ENCODE measurements at places on chromosomes 2 and 18. TPM values are rescaled to one million over a fixed set of nuclear protein-coding genes. Genes with fewer than 3 reads are reported as not detected.
A peak's percentile ranks its signal among the peaks of the same experiment; 100 is the strongest.

KCNG3 gene
- not detected for total RNA-seq

- no peak for DNase-seq
Observed at GRCh38 chr2:29705616-29706015, 215.8 kb downstream of the ALK start.

DNA sequence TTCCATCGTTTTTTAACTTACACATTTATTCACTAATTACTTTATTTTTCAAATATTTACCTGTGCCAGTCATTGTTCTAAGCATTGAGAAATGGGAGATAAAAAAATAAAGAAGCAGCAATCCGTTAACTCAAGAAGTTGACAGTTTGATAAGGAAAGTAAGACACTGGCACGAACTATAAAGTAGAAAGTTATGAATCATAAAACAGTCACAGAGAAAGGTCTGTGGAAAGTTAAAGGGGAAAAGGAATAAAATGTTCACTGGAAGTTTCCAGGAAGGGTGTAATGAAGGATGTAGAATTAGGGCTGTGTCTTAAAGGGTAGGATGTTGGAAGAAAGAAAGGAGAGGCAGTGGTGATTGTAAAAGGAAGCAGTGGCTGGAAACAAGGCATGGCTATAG is 118.9 kb downstream of the RDH14 start:
- DNase-seq = no peak

GRCh38 chr2:133193544-133194361 is 374.5 kb downstream of the NCKAP5 start:
- no peak for DNase-seq

GRCh38 chr2:29632018-29632417 is 289.4 kb downstream of the ALK start:
- peak; percentile 38 for DNase-seq

DNA sequence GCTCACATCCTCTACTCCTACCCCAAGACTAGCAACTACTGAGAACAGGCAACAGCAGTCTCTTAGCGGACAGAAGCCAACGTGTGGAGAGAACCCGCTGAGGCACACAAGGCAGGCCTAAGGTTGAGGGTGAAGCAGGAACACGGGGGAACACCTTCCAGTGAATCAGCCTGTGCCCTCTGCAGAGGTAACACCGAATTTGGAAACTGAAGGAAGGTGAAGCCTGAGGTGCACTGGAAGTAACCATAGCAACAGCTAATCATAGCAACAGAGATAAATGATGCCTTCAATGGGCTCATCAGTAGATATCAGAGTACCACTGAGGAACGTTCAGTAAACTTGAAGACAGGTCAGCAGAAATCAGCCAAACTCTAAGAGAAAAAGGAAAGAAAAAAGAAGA is 43.3 kb downstream of the OSBPL1A start:
- no peak for DNase-seq

DNA sequence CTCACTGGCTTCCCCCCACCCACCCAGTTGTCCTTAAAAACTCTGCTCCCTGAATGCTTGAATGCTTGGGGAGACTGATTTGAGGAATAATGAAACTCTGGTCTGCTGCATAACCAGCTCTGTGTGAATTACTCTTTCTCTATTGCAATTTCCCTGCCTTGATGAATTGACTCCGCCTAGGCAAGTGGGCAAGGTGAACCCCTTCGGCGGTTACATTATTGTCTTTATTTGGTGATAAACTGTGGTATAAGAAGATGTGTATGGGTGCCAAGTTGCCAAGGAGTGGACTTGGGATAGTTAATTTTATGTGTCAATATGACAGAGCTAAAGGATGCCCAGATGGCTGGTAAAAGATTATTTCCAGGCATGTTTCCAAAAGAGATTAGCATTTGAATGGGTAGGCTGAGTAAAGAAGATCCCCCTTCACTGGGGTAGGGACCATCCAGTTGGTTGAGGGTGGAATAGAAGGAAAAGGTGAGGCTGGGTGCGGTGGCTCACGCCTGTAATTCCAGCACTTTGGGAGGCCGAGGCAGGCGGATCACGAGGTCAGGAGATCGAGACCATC is 98.5 kb upstream of the HAAO start:
- no peak for DNase-seq

GPAT2 gene
- not detected for total RNA-seq

DNA sequence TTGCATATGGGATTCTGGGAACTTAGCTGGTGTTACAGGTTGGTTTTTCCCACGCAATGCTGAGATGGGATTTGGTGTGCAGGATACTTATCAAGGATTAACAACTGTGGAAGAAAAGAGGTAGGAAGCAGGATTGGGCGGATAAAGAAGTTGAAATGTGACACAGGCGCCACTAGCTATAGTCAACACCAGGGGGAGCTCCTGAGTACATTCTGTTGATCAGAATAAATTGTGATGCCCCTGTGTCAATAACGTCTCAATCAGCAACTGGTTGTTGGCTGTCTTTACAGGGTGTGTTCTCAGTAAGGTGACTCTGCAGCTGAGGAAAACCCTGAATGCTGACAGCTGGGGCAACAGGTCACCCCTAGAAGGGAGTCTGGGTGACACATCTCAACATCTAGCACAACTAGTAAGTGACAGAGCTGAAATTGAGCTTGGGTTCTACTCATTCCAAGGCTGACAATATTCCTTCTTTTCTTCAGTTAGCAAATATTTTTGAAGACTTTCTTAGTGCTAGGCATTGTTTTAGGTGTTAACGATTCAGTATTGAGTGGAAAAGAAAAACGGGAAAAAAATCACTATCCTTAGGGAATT is 143.0 kb downstream of the ARL6IP6 start:
- DNase-seq = peak; percentile 60

RTP5 gene
- total RNA-seq = not detected

DNA sequence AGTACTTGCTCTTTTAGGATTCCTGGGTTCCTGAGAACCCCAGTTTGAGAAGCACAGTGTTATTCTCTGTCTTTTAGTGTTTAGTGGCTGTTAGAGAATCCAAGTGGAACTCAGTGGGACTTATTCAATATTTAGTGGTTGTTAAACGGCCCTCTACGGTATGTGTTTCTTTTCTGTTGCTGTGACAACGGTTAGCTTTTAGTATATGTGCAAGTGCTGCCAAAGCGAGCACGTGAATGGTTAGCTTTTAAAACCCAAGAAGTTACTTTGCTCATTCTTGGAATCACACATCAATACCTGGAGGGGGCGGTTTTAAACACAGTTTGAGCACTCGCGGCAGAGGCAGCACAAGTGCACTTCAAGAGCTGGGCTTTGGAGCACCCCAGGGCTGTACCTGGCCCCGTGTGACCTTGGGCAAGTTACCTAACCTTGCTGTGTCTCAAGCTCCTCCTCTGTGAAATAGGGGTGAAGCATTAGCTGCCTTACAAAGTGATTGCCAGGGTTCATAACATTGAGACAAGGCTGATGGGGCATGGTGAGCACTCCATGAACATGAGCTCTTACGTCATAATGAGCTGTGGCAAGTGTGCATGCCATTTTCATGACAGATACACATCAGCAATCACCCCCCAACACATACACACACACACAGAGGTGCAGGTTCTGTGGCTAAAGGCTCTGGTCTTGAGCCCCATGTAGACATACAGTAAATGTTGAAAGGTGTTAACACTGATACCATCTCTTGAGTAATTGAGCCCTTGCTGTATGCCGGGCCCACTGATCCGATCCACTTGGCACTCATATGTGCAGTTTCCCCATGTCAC is 234.1 kb downstream of the ALPK2 start:
- DNase-seq = peak; percentile 16

- no peak for DNase-seq
Observed at GRCh38 chr18:50162486-50163304, 32.3 kb downstream of the MYO5B start.

RRM2 gene
- total RNA-seq = 16.5 TPM

DNA sequence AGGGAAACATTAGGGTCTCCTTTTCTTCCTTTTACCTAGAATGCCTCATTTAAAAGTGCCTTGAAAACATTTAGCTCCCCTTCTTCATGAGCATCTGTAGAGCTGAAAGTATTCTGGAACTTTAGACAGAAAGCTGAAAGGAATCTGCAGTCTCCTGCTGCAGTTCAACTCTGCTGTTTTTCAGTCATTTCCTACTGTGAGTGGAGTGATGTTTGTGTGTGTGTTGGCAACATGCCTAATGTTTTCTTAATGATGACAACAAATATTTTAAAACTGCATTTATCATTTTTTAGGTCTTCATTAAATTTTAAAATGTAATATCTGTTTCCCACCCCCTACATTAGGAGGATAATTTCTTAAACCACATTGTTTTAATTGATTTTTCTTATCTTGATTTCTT is 66.6 kb downstream of the TWSG1 start:
- no peak for DNase-seq

- no peak for DNase-seq
Observed at GRCh38 chr2:86337244-86337835, at the start of gene REEP1. TSS of gene REEP1 (minus strand) at chr2:86337626. CDS start at chr2:86337510, 116 bp downstream.

- no peak for DNase-seq
Observed at GRCh38 chr2:130371723-130372054, 15.8 kb downstream of the PTPN18 start.

ESPNL gene
- total RNA-seq = not detected

GRCh38 chr2:191521608-191522208 is 156.2 kb upstream of the NABP1 start:
- DNase-seq = peak; percentile 57

DNA sequence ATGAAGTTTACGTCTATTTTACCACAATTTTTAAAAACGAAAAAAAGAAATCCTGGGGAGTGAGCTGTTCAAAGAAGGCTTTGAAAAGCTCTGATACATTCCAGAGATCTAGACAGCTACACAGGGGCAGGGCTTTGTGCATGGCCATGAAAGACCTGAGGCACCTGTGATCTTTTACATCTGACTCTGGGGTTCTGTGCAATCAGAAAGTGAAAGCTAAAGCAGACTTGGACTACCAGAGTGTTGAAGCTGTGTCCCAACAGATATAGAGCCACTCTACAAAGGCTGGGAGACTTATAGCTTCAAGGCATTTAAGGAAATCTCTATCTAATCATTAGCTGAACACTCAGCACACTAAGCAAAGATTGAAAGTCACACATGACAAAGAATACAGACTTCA is 34.1 kb downstream of the PARD6G start:
- no peak for DNase-seq

DNA sequence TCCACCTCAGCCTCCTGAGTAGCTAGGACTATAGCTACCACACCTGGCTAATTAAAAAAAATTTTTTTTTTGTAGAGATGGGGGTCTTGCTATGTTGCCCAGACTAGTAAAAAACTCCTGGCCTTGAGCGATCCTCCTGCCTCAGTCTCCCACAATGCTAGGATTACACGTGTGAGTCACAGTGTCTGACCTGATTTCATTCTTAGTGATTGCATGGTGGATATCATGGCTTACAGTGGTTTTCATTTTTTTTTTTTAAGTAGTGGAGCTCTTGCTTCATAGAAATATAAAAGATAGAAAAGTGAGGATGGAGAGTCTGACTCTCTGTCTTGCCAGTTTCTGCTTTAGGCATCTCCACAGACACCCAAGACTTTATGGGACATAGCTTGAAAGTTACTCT is 83.6 kb downstream of the CDC42EP3 start:
- DNase-seq = no peak

DNA sequence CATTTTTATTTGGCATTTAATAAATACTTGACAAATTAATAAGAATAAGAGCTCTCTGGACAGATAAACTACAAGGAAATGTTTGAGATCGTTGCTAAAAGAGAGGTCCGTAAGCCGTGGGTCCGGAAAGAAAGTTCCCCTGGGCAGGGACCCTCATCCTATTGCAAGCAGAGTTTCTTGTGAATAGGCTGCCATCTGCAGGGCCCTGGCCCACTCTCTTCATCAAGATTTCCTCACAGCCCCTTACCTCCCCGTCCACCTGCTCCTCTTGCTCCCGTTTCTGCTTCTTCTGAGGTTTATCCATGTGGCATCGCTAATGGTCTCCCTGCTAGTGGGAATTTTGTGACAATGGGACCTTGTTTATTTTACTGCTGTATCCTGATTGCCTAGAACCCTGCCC is 30.1 kb upstream of the MC5R start:
- no peak for DNase-seq

GRCh38 chr2:11495844-11496681 is 30.1 kb upstream of the E2F6 start:
- DNase-seq = no peak

DNA sequence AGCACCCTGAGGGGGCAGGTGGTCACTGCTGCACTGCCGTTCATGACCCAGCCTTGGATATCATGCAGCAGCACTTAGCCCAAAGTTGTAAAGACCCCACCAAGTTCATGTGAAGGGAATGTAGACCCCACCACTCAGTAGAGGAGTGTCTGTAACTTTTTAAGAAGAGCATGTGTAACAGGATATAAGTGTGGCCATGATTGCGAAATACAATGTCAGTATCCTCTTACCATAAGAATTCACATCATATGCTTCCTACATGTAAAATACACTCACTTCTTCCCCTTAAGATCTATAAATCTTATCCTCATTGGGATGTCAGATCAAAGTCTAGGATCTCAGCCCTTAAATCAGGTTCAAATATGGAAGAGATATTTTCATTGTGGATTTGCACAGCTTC is 276.9 kb downstream of the PTPRM start:
- no peak for DNase-seq

DNA sequence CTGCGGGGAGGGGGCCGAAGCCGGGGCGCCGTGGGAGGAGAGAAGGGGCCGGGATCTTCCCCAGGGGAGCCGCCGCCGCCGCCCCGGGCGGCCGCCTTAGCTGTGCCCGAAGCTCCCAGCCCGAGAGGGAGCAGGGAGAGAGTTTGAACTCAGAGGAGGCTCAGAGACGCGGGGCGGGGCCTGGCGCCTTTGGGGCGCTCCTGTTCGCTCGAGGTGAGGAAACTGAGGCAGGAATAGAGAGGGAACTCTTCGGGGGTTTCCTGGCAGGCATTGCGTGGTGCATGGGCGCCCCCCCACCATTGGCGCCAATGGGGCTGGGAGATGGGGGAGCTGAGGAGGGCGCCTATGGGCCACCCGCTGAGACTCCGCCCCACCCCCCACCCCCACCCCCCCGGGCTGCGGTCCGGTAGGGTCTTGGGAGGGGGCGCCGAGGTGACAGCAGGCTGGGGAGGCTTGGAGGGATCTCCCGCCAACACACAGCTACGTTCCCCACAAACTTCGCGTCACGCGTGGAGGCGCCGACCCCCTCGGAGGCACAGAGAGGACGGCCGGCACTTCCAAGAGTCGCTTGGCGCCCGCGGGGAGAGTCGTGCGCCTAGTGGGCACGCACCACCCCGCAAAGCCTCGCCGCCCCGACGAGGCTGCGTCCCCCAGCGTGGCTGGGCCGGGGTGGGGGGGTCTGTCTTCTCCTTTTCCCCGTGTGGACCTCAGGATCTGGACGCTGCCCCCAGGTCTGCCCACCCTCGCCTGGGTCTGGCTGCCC is 680 bp downstream of the CTDSP1 start:
- DNase-seq = peak; percentile 36

DNA sequence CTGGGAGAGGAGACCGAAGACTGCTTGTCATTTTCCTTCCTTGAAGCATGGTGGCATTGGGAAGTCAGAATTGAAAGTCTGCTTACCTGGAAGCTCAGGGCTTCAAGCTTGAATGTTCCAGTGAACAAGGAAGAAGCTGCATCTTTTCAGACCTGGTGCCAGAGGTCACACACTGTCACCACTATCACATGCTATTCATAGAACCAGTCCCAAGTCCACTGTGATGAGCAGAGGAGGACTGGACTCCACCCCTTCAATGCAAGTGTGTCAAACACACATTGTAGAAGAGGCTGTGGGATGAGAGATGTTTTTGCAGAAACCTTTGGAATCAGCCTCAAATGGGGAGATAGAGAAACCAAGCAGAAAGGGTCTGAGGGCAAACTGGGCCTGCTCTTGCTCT is 81.4 kb downstream of the LYPD1 start:
- no peak for DNase-seq

NEURL3 gene
- not detected for total RNA-seq

- no peak for DNase-seq
Observed at GRCh38 chr2:233435436-233436190, 81.3 kb downstream of the DGKD start.
